Fibroblast of skin of left biceps (primary cell): ENCODE measurements at places on chromosomes 12 and 14.

DNA sequence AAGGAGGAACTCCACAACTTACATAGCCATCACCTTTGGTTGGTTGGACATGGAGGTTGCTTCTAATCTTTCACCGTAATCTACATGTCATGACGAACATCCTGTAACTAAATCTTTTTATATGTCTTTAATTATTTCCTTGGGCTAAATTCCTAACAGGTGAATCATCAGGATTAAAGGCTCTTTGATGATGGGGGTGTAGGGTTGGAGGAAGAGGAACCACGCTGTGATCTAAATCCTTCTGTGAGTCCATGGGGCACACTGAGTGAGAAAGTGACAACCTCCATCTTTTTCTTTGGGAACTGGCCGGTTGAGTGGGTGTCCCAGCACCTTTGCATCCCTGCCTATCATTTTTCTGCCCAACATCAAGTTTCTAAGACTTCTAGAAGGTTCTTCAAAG lies 31.1 kb upstream of the MAP1LC3B2 start:
- DNase-seq: no peak

DNA sequence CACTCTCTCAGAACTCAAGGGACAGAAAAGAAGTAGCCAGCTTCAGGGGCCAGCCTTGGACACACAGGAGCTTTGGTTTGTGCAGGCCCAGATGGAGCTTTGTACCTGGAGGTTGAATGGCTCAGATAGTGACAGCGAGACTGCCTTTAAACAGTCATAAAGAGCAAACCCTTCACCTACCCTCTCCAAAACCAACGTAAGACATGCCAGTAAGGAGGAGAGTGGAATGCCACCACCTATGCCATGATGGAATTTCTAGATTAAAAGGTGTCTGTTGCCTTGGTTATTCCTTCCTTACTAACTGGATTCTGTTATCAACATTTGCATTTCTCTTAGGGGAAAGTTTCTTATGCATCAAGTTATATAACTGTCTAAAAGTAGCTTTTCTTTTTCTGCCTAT lies 98.1 kb downstream of the EML1 start:
- no peak for DNase-seq

DNA sequence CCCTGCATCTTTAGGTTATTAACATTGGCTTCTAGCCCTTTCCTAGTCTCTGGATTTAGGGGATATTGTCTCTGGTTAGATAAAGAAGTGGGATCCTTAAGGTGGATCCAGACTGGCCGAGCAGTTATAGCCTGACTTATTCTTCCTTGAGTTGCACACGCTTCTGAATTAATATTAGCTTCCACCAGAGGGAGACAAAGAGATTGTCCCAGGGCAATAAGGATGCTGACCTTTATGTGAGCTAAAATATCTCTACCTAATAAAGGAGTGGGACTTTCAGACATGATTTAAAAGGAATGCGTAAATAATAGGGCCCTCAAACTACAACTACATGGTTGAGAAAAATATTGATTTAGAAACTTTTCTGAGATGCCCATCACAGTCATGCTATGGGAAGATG lies 139.7 kb downstream of the SLCO1B3 start:
- DNase-seq: no peak

DNA sequence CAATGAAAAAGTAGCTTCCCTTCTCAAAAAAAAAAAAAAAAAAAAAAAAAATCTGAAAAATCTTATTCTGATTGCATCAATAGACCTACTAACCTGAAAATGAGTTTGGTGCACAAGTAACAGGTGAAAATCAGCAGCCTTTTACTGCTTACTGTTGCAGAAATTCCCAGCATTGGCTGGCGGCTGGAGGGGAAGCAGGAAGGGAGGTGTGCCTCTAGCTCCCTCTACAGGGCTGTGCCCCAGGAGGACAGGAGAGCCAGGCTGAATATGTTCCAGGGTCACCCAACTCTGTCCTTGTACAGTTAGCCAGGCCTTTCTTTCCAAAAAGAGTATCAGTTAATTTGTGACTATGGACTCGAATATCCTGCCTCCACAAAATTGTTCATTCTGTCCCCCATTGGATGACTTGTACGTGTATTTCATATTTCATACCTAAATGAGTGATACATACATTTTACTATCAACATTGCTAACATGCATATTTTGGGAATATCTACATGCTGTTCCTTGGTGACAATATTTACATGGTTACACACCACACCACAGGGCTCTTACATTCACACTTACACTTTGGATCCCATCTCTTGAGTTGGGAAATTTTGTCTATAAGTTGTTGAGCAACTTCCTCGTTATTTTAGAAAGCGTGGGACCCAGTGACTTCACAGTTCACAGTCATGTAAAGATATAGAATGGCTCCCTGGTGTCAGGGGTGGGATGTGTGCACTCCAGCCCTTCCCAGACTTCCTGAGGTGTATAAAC lies 124.8 kb downstream of the SAMD4A start:
- no peak for DNase-seq

GRCh38 chr14:74567646-74568379 lies 44.2 kb downstream of the LTBP2 start:
- DNase-seq: no peak

DNA sequence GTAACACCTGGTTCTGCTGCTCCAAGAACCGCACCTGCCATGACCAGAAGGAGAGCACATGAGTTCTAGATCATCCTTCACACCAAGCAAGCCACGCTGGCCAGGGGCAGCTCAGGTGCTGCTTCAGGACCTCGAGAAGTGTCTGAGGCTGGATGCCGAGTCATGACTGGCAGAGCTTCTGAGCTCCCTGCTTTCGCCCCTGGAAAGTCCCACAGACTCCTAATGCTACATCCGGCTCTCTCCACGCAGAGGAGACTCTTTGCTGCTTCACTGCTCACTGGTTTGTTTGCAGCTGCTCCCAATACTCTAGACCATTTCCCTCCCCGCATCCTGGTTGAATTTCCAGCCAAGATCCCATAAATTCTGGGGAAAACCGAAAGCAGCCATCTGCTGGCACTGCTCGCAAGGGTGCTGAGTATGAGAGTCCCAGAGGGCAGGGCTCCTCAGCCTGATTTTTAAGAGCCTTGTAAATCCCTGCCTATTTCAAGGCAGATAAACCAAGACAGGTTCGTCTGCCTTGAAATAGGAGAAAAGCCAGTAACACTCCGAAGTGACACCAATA lies 1.4 kb downstream of the KRT2 start:
- no peak for DNase-seq

- no peak for DNase-seq
Observed at GRCh38 chr14:85063747-85064146, 466.2 kb upstream of the FLRT2 start.

- DNase-seq: no peak
Observed at GRCh38 chr12:97380440-97380839, 82.2 kb upstream of the RMST start.

DNA sequence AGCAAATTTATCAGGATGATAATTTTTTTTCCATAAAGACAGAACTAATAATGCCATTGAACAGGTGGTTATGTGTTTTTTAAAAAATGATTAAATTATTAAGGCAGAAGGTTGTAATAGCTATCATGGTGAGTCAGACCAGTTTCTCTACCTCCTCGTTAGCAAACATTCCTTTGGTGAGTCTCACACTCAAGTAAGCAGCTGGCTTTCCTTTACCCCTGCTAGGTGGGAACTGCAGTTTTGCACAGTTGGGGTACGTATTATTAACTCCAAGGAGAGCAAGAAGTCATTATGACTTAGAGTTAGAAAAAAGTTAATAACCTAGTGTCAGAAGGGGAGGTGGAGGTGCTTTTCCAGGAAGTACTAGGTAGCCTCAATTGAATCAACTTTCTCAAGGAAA lies 165.3 kb downstream of the SNAPC1 start:
- no peak for DNase-seq

DNA sequence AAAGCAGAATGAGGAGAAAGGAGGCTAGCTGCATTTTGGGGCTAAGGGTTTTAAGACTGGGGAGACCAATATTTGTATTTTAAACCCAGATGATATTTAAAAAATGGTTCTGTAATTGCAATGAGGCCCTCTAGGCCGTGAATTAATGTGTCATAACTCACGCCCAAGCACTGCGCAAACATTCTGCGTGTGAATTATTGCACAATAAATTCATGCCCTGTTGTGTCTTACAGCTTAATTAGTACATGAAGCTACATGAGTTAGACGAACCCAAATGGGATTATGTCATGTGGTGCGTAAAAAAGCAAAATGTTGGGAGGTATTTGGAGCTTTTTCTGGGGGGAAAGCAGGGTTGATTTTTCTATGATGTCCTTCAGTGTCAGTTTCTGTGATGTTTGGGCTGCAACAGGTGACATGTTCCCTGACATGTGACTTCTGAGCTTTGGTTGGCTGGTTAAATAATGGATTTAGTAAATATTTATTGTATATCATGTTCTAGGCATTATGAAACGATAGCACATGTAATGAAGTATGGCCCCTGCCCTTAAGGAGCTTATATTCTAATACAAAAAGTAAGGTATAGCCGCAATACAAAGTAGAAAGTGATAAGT lies 30.4 kb upstream of the CISTR start:
- DNase-seq: no peak

- DNase-seq: no peak
Observed at GRCh38 chr14:105879503-105879866, 353.1 kb downstream of the TMEM121 start.

DNA sequence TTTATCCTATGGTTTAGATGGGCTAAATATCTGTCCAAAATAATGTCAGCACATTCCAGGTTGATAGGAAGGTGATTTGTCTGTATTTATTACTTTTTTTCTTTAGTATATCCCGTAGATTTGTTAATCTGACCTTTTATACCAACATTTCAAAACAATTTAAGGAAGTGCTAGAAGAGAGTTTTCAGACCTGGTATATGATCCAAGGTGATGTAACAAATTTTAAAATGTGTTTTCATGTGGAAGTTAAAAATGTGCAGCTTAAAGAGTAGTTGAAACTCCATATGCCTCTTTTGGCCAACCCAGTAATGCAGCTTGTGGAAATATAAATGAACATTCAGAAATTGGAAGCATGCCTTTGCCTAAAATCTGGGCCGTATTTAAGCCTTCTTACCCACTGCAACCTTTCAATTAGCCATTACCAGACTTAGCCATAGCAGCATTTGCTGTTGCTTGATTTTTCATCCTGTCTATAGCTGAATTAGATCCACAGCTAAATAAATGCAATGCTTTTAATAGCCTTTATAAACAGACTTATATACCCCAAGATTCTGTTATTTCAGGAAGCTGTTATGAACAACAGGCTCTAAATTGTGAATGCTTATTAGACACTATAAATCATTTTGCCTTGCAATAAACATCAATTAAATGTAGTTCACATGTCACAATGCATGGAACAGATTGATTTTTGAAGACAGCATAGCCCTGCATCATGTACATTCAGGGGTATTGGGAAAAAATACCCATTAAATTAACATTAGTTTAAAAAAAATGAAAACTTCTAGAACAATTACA lies 271.2 kb downstream of the PDZRN4 start:
- no peak for DNase-seq

DNA sequence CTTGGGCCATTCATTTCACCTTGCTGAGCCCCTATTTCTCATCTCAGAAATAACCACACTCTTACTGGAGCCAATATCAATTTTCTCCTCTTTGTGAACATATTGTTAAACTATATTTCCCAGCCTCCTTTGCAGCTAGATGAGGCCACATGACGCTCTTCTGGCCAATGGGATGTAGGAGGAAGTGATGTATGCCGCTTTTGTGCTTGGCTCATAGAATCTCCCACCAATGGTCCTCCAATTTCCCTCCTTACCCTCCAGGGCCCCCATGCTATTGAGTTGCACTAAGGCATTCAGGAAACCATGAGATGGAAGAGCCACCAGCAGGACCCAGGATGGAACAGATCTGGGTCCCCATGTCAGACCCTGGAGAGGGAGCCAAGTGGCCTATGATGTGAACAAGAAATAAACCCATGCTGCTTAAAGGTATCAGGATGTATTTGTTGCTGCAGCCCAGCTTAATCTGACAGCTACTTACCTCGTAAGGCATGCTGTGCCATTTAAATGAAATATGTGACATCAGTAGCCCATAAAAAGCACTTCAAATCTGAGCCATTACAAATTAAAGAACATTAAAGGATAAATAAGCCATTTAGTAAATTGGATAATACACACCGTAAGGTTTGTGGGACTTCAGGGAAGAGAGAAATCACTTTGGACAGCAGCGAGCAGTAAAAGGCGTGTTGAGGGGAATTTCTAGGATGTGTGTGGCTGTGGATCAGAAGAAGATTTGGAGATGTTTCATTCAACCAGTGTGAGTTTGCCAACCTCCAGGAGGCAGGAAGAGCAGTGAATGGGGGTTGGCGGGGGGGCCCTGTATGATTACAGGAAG lies 24.4 kb upstream of the BDKRB2 start:
- no peak for DNase-seq

GRCh38 chr14:70027785-70028428 lies 148.7 kb downstream of the SMOC1 start:
- DNase-seq: no peak

DNA sequence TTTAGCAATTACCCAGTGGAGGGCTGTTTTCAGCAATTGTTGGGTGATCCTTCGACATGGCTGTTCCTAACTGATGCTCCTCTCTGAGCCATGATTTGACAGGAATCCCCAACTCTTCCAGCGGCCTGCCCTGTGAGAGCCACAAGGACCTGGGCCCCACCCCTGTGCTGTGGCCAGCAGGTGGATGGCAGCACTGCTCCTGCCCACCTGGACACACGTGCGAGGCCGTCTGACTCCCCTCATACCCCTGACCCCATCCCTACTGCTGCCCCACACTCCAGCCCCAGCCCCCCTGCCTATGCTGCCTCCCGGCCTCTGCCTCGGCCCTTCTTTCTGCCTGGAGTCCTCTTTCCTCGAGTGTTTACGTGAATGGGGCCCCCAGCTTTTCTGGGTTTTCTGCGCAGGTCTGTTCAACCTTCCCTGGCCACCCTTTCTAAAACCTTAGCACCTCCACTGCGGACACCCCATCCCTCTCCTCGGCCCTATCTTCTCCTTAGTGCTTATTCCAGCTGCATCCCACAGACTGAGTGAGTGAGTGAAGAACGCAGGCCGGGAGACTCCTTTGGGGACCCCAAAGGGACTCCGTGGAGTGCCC lies 111.4 kb downstream of the DICER1 start:
- DNase-seq: no peak

- DNase-seq: no peak
Observed at GRCh38 chr14:63725786-63726460, 1.9 kb downstream of the SGPP1 start.

DNA sequence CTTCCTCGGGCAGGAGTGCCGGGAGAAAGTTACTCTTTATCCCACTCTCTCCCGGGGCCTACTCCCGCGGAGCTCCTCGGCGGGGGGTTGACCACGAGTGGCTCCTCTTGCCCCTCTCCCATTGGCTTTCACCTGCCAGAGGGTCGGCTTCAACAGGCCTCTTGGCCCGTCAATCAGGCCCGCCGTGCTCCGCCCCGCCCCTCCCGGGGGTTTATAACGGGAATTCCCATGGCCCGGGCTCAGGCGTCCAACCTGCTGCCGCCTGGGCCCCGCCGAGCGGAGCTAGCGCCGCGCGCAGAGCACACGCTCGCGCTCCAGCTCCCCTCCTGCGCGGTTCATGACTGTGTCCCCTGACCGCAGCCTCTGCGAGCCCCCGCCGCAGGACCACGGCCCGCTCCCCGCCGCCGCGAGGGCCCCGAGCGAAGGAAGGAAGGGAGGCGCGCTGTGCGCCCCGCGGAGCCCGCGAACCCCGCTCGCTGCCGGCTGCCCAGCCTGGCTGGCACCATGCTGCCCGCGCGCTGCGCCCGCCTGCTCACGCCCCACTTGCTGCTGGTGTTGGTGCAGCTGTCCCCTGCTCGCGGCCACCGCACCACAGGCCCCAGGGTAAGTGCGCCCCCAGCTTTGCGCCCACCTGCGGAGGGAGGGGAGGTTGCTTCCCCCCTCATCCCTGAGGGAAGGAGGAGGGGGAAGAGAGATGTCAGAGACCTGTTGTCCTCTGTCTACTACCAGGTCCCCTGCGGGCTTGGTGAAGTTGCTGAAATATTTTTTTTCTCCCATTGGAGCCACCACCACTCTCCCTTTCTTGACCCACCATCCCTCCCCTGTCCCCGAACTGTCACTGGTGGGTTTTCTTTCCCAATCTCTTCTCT lies at the start of gene SMOC1:
Gene SMOC1 (plus strand): TSS at position 242 of the 869 bp plus-strand sequence. CDS start 263 bp downstream, at position 505.
- DNase-seq: no peak
